ENCODE measurements at places on chromosomes 5 and 9. TPM values are rescaled to one million over a fixed set of nuclear protein-coding genes. Genes with fewer than 3 reads are reported as not detected.

The FAM221B gene
- total RNA-seq, result not detected

The INSYN2B gene
- 7.8 TPM for total RNA-seq

The CAMK2A gene
- total RNA-seq, result 0.09 TPM

The THBS4 gene
- 1.5 TPM for total RNA-seq

The TICAM2 gene
- total RNA-seq, result 9.1 TPM

The BTNL3 gene
- not detected for total RNA-seq

GRCh38 chr5:116738615-116739261 is 164.1 kb upstream of the SEMA6A start:
- DNase-seq, result no peak

DNA sequence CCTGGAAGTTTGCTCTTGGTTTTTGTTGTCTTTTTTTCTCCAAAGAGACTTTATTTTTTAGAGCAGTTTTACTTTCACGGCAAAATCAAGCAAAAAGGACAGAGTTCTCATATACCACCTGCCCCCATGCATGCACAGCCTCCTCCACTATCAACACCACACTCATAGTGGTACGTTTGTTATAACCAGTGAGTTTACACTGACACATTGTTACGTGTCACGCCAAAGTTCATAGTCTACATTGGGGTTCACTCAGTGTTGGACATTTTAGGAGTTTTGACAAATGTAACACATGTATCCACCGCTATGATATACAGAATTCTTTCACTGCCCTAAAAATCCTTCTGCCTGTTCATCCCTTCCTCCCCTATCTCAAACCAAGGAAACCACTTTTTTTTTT is 7.5 kb upstream of the ICE1 start:
- no peak for DNase-seq

DNA sequence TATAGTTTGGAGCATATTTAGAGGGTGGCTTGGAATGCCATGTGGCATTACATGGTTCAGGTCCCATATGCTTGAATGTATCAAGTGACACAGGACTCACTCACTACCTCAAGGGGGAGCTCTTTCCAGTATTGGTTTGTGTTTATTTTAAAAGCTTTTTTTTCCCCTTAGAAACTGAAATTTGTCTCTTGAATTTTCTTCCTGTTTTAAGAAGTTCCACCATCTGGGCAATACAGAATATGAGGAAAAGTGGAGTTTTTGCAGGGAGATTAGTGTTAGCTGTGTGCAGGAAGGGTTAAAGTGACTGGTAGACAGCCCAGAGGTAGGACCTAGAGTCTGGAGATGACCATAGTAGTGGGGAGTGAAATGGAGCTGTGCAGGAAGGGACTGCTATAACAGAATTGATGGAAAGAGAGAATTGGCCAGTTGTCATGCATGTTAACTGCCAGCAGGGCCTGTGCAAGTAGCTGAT is 36.6 kb downstream of the CTNNA1 start:
- peak; percentile 43 for DNase-seq

DNA sequence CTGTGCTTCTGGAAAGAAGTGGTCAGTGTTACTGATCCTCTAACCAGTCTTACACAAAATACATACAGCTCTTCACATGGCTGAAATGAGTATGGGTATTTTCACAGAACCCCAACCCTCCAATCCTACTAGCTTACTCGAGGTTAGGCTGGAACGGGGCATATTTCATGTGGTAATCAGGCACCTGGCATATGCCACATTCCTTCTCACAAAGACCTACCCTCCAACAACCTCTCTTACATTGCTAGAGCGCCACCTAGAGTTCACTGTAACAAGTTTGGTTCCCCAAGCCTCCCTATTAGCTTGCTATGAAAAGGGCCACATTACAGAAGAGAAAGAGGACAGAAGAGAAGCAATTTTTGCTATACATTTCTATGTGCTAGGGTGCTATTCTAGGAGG is 597.3 kb downstream of the PRELID2 start:
- peak; percentile 77 for DNase-seq

DNA sequence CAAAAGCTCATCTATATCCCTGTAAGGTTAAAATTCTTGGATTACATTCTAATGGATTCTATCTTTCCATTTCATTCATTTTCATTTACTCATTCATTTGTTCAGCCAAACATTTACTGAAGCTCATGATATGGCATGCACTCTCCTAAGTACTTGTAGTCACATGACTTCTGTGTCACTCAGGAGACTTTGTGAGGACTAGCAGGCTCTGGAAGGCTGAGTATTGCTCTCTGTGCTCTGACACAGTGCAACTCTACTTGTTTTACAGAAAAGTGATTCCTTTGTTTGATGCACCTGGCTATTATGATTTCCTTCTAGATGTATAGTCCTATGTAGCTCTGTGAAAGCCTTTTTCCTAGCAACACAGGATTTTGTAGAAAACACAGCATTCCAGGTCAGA is 53.0 kb downstream of the YIPF5 start:
- no peak for DNase-seq

DNA sequence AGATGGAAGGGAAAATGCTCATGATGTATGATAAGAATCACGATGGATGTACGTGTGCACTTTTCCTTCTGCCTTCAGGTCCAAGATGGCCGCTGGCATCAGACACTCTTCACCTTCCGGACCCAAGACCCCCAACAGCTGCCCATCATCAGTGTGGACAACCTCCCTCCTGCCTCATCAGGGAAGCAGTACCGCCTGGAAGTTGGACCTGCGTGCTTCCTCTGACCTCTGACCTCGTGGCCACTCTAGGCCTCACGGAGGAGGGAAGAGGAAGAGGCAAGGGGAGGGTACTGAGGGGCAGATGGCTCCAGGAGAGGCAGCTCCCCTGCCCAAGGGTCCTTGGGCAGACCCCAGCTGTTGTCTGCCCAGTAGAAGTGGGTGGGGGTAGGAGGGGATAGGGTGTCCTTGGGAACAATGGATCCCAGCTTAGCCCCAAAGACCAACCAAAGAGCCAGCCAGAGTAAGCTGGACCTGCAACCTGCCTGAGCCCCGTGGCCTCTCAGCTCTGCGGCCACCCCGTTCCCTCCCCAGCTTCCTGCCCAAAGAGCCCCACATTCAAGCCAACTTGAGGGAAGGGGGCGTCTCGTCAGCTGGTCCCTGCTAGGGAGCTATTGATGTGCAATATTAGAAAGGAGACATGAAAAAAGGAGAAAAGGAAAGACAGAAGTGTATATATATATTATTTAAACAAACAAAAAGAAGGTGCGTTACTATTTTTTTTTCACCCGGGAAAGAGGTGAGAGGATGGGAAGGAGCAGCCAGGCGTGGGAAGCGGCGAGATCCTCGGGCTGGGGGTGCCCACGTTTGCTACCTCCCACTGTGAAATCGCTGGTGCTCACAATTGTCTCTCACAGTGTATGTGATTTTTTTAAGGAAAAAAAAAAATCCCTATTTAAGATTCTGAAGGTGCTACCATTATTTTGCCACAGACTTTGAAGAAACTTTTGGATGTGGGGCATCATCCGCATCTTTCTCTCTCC is 12.1 kb upstream of the ORM1 start:
- no peak for DNase-seq

GRCh38 chr5:136197462-136198142 is 4.6 kb upstream of the SMIM32 start:
- no peak for DNase-seq

DNA sequence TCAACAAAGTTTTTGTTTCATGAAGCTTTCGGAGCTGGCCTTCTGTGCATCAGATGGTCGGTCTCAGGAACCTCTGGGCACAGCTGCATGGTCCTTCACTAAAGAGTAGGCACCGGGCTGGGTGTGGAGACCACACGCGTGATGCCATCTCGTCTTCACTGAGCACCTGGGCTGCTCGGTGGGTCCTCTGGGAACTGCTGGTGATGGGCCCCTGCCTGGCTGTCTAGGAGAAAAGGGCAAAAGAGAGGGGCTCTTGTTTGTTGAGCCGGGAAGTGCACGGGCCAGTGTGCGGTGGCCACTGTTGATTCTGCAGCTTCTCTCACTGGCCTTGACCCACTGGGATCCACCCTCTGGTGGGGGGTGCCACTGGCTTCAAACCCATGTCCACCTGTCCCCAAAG is 46.0 kb downstream of the COL5A1 start:
- DNase-seq, result no peak

DNA sequence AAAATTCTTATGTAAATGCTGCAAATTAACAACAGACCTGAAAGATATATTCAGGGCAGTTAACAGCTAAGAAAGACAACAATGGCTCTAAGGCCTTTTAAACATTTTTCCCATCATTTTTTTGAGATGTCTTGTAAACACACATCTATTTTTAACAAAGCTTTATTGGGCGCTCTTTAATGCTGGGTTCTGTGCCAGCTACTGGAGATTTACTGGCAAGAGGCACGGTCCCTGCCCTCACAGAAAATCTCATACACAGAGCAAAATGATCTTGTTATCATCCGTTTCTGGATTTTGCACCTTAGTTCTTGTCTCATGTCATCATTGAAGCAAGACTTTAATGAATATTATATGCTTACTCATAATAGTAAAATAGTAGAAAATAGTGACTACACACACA is 1022.3 kb upstream of the WWC1 start:
- DNase-seq, result no peak

DNA sequence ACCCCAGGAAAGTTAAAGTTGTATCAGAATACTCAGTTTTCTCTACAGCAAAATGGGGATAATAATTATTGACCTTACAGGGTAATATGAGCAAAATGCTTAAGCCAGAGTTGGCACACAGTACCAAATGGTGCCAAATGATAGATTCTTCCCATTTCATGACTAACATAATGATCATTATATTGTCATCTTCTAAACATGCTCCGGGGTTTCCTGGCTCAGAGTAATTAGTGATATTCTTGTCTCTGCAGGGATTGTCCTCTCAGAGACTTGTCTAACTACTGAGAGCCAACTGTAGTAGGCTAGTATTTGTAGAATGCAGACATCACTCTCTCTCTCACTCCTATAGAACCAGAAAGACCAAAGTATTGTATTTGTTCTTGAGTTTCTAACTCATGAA is 25.2 kb upstream of the PPP2R2B start:
- no peak for DNase-seq

DNA sequence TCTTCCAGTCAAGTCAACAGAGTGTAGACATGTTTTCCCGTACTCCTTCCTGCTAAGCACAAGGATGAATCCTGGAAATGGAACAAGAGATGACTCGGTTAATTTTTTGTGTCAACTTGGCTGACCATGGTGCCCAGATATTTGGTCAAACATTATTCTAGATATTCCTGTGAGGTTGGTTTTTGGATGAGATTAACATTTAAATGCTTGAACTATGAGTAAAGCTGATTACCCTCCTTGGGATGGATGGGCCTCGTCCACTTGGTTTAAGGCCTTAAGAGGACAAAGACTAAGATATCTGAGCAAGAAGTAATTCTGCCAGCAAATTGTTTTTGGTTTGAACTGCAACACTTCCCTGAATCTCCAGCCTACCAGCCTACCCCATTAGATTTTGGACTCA is 338.1 kb upstream of the MSX2 start:
- peak; percentile 92 for DNase-seq

- DNase-seq, result peak; percentile 51
Measured at GRCh38 chr9:74570879-74571512, 73.9 kb downstream of the RORB start.

DNA sequence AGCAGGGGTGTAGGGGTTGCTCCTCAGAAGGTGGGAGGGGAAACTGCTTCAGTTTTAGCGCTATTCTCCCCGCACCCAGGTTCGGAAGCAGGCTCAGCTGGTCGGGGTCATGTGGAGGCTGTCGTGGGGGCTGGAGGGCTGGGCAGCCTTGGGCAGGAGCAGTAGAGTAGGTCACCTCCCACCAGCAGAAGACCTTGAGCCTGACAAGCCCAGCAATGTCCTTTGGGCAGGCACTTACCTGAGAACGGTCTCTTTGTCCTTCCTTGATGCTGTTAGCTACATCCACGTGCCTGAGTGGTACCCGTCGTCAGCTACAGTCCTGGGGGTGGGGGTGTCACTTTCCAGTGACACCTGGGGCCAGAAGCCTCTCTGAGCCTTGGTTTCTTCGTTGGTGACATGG is 20.3 kb downstream of the ENHO start:
- no peak for DNase-seq

DNA sequence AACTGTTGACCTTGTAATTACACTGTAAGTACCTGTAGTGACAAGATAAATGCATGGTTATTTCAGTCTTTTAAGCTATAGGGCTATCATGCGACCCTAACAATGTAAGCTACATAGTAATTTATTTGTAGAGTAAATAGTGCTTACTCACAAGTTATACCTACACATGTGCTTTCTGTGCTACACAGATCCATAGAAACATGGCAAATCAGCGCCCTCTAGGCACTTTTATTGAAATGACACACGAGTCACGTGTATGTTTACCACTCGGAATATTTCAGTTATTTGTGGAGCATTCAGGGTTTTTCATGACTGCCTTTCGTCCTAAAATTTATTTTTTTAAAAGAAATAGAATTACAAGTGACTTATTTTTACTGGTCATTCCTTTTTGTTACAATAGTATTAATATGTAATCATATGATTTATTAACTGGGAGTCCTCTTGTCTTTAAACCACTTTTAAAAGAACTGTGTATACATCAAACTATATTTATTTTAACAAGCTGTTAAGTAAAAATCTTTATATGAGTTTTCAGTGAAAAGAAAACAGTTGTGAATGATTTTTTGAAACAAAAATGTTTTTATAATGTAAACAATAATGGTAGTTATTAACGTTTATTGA is 1242.3 kb upstream of the WWC1 start:
- DNase-seq, result peak; percentile 6

DNA sequence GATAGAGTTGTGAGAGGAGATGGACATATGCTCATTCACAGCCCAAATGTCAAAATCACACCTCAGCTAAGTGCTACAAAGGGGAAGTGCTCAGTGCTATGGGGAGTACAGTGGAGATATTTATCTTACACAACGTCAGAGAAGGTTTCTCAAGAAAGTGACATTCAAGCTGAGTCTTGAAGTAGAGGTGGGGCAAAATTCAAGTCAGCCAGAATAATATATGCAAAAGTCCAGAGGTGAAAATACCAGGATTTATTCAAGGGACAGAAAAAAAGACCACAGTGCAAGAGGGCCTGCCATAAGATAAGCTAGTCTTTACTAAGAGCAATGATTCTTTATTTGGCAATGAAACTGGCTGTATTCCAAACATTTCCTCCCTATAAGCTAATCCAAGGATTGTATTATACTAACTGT is 327.8 kb upstream of the PIK3R1 start:
- peak; percentile 21 for DNase-seq

- no peak for DNase-seq
Measured at GRCh38 chr9:122080986-122081385, 12.1 kb downstream of the TTLL11 start.
